Stimulated activated CD4-positive, alpha-beta T cell treated with anti-CD3 and anti-CD28 coated beads, Interleukin-2, amount 100 ng/mL, for 24 hours (primary cell): ENCODE measurements at places on chromosomes 13 and 19.

- no peak for DNase-seq
Observed at GRCh38 chr19:35176181-35176570, 21.6 kb downstream of the FXYD5 start.

DNA sequence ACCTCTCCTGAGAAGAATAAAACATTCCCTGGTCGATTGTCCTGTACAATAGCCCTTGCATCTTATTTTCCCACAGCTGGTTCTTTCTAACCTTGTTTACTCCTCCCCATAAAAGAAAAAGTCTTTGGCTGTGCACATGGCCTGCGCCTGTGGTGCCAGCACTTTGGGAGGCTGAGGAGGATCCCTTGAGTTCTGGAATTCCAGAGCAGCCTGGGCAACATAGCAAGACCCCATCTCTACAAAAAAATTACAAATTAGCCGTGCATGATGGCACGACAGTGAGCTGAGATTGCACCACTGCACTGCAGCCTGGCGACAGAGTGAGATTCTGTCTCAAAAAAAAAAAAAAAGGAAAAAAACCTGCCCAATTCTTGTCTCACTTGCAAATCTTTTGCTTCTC, 7.2 kb upstream of the NUP62 start:
- DNase-seq = no peak

- DNase-seq = no peak
Observed at GRCh38 chr19:9046694-9047093, 36.5 kb upstream of the MUC16 start.

GRCh38 chr13:112721198-112722104, 31.6 kb downstream of the ATP11A start:
- no peak for DNase-seq

GRCh38 chr19:2856457-2857050, 10.6 kb upstream of the ZNF556 start:
- DNase-seq = no peak

DNA sequence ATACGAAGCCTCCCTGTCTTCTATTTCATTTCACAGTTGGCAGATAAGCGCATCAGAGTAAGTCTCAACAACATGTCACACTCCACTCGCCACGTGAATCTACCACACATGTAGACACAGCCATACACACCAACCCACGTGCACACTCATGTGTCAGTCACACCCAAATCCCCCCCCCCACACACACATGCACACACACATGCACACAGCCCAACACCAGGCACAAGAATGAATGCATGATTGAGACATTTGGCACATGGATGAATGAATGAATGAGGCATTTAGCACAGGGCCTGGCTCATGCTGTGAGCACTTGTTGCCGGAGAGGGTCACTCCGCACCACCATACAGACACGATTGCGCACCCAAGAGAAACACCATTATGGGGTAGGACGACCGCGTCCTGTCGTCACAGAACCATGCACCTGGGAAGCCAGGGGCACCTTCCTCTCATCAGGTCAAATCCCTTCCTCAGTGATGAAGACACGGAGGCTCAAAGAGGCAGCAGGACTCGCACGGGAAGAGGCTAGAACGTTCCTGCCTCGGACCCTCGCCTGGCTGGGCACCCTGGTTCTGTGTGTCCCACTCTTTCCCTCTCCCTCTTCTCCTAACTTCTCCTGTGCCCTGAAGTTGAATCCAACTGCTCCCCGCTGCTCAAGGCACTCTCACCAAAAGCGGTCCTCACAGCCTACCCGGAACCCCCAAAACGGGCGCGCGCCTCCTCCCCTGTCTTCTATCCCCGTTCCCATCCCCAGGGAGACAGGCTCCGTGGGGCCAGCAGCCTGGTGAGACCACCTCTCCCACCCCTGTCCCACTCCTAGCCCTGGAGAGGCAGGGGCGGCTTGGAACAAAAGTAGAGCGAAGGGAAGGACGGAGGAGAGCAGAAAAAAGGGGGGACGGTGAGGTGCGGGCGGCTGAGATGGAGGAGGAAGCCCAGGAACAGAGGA, 1.3 kb downstream of the MEIS3 start:
- DNase-seq = no peak

DNA sequence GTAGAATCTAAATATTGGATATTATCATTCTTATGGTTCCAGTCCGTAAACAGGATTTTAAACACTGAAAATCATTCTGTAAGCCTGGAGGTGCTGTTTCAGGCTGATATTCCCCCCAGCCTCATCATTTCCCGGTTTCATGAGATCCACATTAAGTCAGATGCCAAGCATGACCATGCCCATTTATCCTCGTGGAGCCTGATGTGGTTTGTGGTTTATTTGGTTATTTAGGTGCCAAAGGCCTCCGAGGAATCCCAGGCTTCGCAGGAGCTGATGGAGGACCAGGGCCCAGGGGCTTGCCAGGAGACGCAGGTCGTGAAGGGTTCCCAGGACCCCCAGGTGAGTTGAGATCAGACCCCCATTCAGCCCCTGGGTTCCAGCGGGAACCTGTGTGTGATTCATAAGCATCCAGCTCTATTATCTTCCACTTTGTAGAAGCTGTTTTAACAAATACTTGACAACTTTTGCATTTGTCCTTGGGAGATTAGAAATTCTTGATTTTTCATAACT, 92.5 kb downstream of the RAB20 start:
- no peak for DNase-seq

- no peak for DNase-seq
Observed at GRCh38 chr19:55477905-55478304, 1.5 kb downstream of the ZNF628 start.

DNA sequence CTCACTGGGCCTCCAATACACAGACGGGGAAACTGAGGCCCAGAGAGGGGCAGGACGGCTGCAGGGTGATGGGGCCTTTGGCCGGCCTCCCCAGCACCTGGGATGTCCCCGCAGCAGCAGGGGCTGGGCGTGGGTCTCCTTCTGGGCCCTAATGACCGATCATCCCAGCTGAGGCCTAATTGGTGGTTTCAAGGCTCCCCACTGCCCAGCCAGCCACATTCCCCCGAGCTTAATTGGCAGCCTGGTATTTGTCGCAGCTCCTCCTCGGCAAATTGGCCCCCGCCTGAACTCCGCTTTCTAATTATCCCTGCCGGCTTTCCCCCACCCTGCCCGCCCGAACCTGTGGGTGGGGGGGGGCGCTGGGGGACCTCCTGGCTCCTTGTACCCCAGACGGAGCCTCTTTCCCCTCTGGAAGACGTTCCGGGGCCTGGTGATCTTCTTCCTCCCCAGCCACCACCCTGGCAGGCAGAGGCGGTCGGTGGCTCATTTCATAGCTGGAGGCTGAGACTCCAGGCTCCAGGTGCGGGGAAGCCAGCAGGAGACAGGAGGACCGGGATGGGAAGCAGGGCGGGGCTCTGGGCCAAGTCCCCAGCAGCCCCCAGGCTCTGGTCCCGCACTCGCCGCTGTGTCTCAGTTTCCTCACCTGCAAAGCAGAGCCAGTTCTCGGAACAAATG, 27.2 kb upstream of the WDR18 start:
- no peak for DNase-seq

- no peak for DNase-seq
Observed at GRCh38 chr13:76758257-76758656, 127.9 kb downstream of the KCTD12 start.

GRCh38 chr19:14514215-14514863, 3.9 kb downstream of the DNAJB1 start:
- DNase-seq = no peak

- no peak for DNase-seq
Observed at GRCh38 chr13:53200498-53201453, 172.2 kb downstream of the OLFM4 start.

- DNase-seq = no peak
Observed at GRCh38 chr13:106696140-106696539, 128.2 kb upstream of the ARGLU1 start.

DNA sequence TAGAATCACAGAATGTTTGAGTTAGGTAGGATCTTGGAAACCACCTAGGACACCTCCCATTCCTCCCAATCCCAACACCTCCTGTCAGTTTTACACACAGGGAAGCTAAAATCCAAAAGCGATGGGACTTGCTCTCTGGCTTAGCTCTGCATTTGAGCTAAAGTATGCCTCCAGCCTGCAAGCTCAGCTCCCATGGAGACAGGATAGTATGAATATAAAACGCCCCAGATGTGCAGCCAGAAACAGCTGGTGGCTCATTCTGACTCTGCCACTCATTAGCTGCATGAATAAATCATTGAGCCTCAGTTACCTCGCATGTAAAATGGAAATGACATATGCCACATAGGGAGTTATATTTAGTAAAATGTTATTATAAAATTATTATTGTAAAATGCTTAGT, 336.0 kb downstream of the SUCLA2 start:
- DNase-seq = no peak

DNA sequence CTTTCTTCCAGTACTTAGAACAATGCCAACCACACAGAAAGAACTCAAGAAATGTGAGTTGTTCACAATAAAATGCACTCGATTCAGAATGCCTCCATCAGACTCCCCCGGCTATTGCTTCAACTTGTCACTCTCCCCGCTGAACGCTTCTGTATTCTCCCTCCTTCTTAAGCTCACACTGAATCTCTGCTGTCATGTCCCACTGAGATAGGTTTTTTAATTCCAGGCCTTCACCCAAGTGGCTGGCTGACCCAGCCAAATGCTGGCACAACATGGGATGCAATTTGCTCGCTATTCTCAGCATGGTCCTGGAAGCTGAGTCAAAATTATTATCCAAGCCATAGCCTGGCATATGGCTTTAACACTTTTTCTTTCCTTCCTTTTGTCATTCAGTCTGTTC, 76.8 kb upstream of the SERP2 start:
- no peak for DNase-seq

DNA sequence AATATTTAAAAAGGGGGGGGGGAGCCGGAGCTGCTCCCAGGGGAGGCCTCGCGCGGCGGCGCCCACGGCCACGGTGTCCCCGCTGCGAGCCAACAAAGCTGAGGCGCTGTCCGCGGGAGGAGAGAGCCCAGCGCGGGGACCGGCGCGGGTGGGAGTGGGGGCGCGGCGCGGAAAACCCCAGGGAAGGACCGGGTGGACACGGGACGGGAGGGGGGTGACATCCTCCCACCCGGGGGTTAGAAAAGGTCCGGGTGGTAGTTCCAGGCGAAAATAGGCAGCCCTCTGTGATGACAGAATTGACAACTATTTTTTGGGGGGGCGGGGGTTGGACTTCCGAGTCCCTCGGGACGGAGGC, 11.1 kb upstream of the SOX1 start:
- no peak for DNase-seq

DNA sequence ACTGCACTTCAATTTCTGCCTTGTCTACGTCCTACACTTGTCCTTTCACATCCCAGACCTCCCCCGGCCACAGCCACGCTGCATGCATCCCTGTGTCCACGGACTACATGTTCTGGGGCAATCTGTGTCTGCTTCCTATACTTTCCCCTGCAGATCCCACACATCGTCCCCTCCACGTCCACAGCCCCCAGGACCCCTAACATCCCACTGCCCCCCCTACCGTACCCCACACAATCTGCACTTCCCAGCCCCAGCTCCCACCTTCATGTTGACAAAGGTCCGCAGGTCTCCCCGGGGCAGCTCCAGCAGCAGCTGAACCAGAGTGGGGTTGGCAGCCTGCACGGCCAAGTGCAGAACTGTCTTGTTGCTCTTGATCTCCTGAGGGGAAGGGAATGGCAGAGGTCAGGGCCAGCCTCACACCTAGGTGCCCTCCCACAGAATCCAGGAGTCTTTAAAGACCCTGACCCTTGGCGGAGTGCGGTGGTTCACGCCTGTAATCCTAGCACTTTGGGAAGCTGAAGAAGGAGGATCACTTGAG, 10.2 kb downstream of the NFKBID start:
- no peak for DNase-seq

GRCh38 chr19:30371960-30372824, at the start of gene ZNF536:
Gene ZNF536, plus strand, starts transcription at chr19:30372384. Its CDS starts 71,179 bp downstream, at chr19:30443563.
- no peak for DNase-seq

GRCh38 chr13:59677966-59678814, 485.5 kb downstream of the DIAPH3 start:
- DNase-seq = no peak

- no peak for DNase-seq
Observed at GRCh38 chr19:44626048-44626624, 12.8 kb downstream of the IGSF23 start.

GRCh38 chr19:18117692-18118378, 20.3 kb downstream of the MAST3 start:
- peak; percentile 93 for DNase-seq

DNA sequence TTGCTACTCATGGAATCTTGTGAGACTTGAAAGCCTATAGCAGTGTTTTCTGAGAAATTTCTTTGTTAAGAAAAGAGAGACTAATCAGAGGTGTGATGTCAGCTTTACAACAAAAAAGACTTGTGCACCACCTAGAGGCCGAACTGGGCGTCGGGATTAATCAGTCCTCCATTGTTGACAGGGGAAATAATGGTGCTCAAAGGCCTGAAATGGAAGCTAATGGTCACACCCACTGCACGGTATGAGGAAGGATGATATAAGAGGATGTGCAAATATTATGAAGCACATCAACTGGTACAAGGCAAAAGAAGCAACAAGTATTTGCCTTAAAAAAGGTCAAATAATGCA, 480.2 kb upstream of the MIR17HG start:
- peak; percentile 37 for DNase-seq

DNA sequence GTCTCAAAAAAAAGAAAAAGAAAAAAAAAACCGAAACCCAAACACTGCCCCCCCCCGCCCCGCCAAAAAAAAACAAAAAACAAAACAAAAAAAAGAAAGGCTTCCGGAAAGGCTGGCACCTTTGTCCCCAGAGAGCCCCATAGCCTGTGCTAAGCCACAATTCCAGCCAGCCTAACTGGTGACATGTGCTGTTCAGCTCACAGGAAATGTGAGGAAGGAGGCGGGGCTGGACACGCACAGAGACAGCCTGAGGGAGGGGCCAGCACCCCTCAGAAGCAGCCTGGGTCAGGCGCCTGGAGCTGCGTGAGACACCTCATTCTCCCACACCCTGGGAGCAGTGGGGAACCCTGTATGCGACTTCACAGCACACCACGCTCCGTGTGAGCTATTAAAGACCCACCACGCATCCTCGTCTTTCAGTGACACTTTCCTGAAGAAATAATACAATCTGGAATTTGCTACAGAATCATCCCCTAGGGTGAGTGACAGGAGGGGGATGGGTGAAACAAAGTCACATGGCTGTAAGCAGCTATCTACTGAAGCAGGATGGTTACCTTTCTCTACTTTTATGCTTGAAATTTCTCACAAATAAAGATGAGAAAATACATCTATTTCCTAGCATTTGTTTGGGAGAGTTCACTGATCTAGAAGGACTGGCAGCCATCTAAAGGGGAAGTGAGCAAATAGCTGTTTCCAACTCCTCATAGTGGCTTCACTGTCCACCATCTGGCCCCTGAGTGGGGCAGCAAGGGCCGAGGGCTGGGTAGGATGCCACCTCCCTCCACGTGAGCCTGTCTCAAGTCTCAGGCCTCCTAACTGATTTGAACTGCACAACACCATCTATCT, 12.3 kb upstream of the SLC35E1 start:
- peak; percentile 87 for DNase-seq

DNA sequence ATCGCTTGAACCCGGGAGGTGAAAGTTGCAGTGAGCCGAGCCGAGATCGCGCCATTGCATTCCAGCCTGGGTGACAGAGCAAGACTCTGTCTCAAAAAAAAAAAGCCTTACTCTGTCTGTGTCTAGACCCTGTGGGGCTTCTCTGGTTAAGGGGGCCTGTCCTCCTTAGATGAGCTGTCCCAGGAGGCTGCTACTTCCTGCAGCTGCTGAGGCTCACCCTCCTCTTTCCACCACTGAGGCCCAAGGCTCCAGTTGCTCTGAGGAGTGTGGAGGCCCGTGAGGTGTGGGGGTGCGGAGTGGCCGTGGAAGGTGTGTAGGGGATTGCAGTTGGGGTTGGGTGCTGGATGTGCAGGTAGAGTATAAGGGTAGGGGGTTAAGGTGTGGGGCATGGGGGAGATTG, 22.1 kb upstream of the RASA3 start:
- peak; percentile 17 for DNase-seq
